Stimulated activated CD4-positive, alpha-beta T cell treated with anti-CD3 and anti-CD28 coated beads, Interleukin-4, amount 100 ng/mL, for 1 hour (primary cell): ENCODE measurements at places on chromosomes 5 and 9.

DNA sequence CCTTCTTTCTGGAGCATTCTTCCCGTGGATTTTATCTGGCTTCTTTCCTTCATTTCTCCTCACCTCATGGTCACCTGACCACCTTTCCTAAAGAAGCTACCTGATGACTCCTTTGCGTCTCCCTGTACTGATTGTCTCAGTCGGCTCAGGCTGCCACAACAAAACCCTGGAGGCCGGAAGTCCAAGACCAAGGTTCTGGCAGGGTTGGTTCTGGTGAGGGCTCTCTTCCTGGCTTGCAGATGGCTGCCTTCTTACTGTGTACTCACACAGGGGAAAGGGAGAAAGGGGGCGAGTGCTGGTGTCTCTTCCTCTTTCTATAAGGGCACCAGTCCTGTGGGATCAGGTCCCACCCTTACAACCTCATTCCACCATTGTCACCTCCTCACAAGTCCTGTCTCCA is 140.0 kb downstream of the SYK start:
- DNase-seq = no peak

DNA sequence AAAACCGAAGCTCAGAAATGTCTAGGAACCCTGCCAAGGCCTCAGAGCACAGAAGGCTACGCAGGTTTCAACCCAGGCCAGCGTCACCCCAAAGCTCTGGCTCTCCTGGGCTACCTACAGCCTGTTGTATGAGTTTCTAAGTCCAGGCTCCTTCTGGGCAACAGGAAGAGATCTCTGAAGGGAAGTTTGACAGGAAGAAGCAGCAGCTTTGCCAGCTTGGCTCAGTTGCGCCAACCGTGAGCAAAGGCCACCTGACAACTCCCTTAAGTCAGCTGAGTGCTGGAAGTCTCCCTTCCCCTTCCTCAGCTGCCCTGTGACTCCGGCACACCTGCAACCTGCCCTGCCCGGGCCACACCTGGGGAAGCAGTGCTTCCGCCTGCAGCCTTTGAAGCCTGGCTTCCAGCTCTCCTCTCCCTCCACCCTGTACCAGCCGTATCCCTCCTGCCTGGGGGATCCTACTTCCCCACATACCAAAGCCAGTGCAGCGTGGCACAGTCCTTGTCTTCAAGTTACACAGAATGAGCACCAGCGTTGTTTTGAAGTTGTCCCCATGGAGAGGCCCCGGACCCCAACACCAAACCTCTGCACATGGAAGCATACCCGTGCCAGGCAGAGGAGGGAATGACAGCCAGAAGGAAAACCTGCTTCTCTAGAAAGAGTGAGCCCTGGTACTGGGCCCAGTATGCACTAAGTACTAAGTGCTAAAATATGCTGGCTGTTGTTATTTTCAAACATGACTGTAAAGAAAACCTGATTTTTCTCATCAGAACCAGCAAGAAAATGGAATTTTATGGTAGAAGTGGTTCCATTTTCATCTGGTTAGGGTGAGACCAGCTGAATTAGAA is 36.5 kb downstream of the SHB start:
- DNase-seq = no peak

DNA sequence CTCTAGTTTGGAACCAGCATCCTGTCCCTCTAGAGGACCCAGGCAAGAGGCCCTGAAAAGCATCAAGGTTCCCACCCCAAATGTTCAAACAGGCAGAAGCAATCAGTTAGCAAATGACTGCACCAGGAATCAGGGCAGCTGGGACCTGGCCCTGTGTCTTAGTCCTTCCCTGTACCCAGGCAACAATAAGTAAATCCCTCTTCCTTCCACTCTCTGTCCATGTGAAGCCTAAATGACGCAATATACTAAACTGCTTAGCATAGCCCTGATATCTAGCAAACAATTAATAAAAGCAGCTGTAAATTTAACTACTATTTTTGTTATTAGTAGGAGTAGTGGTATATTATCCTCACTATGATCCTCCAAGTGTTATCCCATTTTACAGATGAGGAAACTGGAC is 13.2 kb upstream of the ADRA1B start:
- no peak for DNase-seq

DNA sequence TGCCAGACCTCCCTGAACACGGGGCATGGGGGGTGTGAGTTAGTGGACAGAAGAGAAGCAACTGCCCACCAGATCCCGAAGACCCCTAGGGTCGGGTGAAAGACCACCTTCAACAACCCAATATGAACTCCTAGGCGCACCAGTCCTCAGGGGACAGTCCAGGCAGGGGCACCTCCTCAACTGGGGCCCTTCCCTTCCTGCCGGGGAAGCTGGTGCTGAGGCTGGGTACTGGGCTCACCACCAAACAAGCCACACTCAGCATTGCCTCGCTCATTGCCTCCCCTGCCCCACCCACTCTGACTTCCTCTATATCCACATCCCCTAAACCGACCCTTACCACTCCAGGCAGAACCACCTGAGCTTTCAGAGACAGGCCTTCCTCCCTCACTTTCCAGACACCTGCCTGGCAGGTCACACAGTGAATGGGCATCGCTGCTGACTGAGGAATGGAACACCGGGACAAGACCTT is 42.5 kb downstream of the SEMA4D start:
- DNase-seq = no peak

DNA sequence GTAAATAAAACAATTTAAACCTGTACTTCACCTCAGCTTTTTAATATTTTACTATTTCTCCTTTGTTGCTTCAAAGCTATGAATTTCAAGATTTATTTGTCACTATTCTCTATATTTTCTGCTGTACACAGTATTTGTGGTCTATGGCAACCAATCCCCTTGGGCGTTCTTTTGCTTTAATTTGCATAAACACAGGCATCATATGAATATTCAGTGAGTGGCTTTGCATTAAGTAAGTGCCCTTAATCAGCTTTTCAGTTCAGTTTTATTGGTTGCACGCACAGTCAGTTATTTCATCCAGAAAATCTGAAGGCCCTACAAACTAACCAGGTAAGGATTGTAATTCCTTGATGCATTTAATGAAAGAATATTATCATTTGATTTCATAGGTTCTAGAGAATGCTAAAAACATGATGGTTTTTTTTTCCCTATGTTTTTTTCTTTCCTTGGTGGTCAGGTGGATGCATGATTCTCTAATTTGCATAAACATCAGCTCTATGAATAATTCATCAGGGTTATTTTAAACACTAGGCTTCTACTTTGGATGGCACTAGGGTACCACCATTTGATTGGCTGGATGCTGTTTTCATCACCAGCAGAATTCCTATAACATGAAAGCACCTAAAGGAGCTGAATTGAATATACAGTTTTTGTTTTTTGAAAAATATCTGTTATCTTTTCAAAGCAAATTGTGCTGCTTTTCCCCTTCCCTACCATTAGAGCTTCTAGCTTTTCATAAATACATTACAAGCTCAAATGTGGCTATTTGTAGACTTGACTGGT is 249.2 kb upstream of the CCNH start:
- no peak for DNase-seq

DNA sequence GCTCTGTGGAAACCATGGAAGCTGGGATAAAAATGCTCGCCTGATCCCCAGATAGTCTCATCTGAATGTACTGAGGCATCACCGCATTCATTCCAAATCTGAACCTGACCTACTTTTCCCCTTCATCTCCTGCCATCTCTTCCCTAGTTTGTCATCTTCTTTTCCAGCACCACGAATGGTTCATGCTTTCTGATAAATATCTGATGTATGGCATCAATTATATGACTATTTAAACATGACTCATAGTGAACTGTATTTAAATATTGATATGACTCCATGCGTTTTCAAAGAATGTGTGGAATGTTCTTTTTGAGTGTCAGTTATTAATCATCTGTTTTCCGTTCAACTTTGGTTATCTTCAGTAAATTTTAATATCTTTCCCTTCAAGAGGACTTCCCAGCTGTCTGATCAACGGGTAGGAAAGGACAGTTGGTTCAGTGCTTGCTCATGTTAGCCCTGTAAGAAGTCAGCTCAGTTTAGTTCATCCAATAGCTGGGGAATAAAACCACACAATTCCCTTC is 21.1 kb downstream of the BASP1 start:
- no peak for DNase-seq
